ENCODE measurements at places on chromosomes 5 and 9. TPM values are rescaled to one million over a fixed set of nuclear protein-coding genes. Genes with fewer than 3 reads are reported as not detected.

Gene TRPM6
- 0.48 TPM for total RNA-seq

Gene C9orf152
- not detected for total RNA-seq

Gene MYMK
- not detected for total RNA-seq

Gene C6
- total RNA-seq, result not detected

Gene IGFBPL1
- not detected for total RNA-seq

Gene IL13
- total RNA-seq, result not detected

Gene ISOC1
- total RNA-seq, result 15.6 TPM

Gene PIK3R1
- total RNA-seq, result 195 TPM

Gene IFNB1
- total RNA-seq, result not detected

Gene RALGDS
- total RNA-seq, result 19.9 TPM

Gene PCDH1
- 55.6 TPM for total RNA-seq

Gene HAVCR2
- not detected for total RNA-seq

Gene SAPCD2
- total RNA-seq, result 1.0 TPM

Gene ITGA1
- total RNA-seq, result 14.6 TPM

All from mammary epithelial cell (primary cell).